ENCODE measurements at places on chromosomes 13 and 19.

DNA sequence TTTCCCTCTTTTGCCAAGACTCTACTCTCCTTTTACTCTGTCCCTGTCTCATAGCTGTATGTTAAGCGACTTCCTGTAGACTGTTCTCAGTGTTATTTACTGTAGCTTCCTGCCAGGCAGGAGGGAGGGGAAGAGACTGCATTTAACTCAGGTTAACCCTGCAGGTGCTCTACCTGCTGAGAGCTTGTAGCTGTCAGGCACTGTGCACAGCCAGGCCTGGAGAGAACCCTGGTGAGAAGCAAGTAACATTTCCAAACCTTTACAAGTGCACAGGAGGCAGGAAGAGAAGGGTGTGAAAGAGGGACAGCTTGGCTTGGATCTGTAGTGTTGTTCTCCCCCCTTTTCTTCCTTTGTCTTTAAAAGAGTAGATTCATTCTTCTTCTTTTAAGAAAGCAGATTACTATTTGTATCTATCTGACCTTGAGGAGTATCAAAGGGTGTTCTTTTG lies 167.1 kb downstream of the LMO7 start:
- DNase-seq = no peak

- no peak for DNase-seq
Observed at GRCh38 chr19:30319876-30320275, 52.3 kb upstream of the ZNF536 start.

- no peak for DNase-seq
Observed at GRCh38 chr19:7351861-7352260, 3.1 kb downstream of the ARHGEF18 start.

DNA sequence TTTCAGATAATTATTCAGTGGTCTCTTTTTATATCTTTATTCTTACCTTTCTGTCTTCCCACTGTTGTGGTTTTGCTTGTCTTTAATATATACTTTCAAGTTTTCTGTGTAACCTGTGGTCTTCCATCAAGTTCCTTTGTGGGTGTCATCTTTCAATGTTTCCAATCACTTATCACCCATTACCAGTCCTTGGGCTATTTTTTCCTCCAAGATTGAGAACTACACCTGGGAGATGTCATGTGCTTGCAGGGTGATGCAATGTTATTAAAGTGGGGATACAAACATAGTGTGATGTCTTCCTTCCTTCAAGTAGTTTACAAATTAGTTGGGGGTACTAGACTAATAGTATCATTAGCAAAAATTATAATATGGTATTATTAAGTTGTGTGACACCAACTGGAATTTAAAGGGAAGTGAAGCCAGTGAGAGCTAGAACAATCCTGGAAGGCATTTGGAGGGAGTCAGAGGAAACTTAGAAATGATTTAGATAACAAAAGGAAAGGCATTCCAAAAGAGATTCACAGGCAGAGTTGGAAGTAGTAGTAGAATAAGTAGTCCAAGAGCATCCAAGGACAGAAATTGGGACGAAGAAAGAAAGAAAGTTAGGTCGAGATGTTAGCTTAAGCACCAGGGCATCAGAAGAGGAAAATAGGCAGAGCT lies 3.4 kb downstream of the FNDC3A start:
- DNase-seq = no peak

- no peak for DNase-seq
Observed at GRCh38 chr19:13366529-13367143, 139.6 kb downstream of the CACNA1A start.

DNA sequence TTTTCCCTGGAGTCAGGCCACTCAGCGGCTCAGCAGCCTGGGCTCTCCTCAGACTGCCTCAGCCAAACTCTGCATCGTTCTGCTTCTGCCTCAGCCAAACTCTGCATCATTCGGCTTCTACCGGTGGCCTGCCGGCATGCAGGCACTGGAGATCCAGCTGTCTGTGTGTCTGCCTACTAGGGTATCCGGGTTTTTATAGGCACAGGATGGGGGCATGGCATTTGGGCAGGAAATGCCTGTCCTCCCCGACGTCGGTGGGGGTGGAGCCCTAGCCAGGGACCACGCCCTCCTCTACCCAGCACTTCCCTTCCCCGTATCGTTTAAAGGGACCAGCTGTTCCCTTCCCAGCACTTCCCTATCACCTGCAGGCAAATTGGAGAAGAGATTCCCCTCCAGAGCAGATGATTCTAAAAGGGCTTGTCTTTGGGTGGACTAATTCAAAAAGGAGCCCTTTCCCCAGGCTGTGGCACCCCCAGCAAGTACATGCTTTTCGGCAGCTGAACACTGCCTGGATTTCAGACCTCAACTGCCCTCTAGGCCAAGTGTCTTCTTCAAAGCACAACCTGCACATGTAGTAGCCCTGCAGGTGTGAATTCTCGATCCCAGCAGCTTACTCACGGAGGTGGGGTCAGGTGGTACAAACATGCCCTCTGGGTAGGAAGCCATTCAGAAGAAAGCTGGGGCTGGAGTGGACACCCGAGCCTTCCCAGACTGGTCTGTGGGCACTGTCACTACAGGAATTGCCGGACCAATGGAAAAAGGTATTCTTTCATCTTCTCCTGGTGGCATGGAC lies 25.4 kb upstream of the GPR12 start:
- DNase-seq = no peak

Measured in non-pigmented ciliary epithelial cell (primary cell).